K562 (cell line): ENCODE measurements at places on chromosomes 7 and 10.

DNA sequence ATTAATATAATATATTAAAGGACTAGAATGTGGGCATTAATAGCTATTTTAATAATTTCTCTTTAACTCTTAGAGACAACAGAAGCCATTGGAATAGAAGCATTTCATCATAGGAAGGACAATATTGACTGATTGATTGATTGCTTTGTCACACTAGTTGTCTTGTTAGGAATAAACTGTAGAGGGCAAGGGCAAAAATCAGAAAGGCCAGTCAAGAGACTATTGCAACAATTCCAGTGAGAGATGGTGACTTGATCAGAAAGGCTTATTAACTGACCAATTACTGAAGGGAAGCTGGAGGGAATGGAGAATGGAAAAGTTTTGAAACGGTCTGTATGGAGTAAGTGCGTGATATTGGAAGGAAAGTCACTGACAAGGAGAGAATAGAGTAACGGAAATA is 87.3 kb downstream of the RUNDC3B start:
- no peak for DNase-seq

DNA sequence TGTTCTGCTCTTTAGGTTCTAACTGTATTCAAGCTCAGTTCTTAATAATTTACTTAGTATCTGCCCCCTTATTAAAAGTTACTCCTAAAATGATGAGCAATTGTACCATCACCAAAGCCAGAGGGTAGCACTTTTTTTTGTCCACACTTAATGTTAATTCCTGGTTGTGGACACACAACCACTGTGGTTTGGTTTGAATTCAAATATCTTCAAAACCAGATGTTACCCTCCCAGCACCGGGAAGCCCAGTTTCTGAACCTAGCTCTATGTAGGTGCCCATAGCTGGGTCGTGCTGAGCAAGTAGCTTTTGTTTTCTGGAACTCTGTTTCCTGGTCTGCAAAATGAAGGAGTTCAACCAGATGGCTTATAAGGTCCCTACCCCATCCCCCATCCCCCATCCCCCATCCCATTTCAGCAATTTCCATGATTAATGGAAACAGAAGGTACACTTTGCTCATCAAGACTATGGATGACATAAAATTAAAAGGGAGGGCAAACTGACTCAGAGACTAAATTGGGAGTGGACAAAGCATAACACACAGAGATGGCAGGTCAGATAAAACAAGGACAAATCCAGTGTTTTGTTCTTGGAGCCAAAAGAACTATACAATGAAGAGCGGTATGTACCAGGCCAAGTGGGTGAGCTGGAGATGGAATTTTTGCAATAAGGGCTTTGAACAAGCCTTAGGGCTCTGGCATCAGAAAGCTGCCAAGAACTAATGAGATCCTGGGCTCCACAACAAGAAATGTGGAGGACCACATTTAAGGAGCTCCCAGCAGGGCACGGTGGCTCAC is 56.7 kb downstream of the DLG5 start:
- DNase-seq, result no peak

DNA sequence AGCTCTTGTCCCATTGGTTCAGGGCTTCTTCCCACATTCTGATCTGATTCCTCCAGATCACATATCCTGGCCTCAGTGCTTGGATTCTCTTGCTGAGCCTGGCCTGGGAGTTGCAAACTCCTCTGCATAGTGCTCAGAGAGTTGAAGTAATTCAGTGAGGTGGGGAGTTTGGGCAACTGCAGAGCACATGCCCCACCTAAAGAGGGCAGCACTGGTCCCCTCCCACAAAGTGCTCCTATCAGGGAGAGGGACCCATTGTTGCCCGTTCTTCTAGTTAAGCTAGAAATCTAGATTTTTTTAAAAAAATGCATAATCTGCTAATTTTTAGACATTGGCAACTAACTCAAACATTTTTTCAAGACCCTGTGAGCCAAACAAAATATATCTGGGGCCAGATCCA is 45.1 kb downstream of the CHN2 start:
- DNase-seq, result peak; percentile 48

DNA sequence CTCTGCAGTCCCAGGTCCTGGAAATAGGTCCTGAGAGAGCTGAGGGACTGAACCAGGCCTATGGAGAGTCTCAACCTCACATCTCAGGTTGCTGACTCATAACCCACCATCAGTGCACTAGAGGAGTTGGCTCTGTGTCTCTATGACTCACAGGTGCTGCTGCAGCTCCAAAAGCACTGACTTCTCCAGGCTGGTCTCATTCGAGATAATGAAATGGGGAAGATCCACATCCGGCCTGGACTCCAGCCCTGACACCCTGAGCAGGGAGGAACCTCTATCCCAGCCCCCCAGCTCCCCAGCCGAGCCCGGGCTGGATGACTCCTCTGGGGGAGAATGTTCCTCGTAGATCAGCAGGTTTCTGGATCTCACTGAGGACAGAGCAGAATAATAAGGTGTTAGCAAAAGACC is 35.5 kb upstream of the DGKI start:
- DNase-seq, result peak; percentile 60

GRCh38 chr10:22315455-22316285 is 518 bp upstream of the COMMD3 start:
- peak; percentile 21 for DNase-seq

- DNase-seq, result no peak
Observed at GRCh38 chr7:11935905-11936304, 103.9 kb upstream of the THSD7A start.

DNA sequence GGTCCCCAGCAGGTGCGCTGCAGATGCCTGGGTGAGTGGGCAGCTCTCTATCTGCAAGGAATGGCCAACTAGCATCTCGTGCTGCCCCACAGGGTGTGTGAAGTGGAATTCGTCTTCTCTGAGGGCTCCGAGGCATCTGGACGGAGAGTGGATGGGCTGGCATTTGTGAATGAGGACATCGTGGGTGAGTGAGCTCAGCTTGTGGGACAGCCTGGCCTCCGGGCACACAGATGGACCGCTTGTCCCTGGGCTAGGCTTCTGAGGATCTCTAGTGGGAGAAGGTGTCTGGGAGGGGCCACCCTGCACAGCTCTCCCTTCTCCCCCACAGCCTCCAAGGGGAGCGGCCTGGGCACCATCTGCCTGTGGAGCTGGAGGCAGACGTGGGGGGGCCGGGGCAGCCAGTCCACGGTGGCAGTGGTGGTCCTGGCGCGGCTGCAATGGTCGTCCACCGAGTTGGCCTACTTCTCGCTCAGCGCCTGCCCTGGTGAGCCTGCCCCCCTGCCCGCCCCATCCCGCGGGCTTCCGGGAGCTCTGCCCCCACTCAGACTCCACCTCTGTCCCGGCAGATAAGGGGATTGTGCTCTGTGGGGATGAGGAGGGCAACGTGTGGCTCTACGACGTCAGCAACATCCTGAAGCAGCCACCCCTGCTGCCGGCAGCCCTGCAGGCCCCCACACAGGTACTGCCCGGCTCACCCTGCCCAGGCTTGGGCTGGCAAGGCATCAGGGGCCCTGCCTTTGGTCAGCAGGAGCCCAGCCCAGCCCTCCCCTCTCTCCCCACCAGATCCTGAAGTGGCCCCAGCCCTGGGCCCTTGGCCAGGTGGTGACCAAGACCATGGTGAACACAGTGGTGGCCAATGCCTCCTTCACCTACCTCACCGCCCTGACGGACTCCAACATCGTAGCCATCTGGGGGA is 6.3 kb downstream of the POLR2J start:
- peak; percentile 47 for DNase-seq

- DNase-seq, result no peak
Observed at GRCh38 chr7:85693326-85693725, 506.5 kb upstream of the SEMA3D start.

DNA sequence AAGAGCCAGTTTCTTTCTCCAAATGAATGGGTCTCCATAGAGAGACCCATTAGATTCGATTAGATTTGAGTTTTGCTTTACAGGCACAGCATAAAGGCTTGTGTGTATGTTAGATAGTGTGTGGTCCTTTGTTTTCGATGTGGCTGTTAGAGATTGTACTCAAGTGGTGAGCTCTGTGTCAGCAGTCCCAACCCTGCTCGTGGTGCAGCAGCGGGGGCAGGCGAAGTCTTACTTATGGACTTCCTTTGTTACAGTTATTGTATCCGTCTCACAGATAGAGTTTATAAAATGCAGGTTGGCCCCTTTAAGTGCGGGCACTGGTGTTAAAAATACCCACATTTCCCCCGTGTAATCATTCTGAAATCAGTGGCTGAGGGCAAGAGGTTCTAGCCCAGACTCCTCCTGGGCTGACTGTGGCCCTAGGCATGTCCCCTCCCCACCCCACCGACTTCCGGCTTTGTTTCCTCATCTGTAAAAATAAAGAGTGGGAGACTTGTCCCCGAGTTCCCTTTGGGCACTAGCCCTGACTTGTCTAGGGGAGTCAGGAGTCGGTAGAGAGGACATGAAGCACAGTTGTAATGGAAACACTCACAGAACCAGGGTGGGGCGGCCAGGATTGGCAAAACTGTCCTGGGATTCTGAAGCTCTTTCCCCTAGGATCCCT is 28.6 kb downstream of the MTURN start:
- peak; percentile 25 for DNase-seq

DNA sequence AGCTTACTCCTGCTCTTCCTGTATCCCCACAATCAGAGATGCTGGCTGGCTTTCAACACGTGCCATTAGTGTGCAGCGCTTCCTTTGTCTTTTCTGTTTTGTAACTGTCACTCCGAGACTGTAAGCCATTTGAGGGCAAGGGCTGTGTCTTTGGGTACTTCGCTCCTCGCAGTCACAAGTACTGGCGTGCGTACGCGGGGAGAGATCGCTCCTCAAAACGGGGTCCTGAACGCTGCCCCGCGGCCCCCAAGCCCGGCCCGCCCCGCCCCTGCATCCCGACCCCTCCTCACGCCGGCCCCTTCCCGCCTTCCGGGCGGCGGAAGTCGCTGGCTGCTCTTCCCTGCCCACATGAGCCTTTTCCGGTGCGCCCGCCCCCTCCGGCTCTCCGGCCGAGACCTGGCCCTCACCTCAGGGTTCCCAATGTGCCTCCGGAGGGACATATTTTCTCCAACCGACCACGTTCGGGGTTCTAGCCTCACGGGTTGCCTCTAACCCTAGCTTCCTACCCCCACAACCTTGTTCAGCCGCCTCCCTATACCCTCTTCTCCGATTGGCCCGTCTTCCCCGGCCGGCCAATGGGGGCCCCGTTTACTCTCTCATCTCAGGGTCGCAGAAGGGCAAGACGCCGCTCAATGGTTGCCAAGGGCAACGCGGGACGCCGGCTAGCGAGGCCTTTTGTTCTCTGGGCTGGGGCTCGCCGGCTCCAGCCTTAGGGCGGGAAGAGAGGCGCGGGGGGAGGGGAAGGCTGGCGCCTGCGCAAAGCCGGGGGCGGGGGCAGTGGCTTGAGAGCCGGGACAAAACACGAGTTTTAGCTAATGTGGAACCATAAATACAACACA is at the start of gene CEP41:
CEP41 (minus strand) TSS at position 490 of the 839 bp plus-strand sequence; CDS start at position 440, 50 bp downstream.
- peak; percentile 98 for DNase-seq
